ENCODE measurements at places on chromosomes 5 and 9.

GRCh38 chr9:71383308-71383940 lies 262.0 kb upstream of the TRPM3 start:
- no peak for DNase-seq

GRCh38 chr9:121725008-121725775 lies 73.8 kb downstream of the DAB2IP start:
- no peak for DNase-seq

GRCh38 chr5:157107508-157107907 lies 1.3 kb downstream of the HAVCR2 start:
- DNase-seq: no peak

DNA sequence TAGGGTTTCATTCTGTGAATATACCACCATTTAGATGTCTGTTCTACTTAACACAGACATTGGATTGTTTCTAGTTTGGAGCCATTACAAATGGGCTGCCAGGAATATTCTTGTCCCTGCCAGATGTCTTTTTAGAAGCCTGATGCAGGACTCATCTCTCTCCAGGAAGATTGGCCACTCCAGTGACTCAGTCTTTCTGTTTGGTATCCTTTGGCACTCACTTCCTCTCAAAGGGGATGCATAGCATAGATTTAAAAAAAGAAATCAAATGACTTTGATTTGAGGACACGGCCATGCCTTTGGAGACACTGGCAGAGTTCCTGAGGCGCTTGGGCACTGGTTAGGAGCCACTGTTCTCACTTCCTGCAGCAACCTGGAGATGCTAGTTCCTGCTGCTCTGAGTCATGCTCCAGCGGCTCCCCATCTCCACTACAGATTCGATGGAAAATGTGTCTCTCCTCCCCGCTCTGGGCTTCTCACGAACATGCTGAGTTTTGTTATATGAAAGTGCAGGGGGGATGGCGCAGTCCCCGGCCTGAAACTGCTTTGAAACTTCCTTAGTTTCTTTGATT lies 3.5 kb upstream of the ZNF366 start:
- no peak for DNase-seq

DNA sequence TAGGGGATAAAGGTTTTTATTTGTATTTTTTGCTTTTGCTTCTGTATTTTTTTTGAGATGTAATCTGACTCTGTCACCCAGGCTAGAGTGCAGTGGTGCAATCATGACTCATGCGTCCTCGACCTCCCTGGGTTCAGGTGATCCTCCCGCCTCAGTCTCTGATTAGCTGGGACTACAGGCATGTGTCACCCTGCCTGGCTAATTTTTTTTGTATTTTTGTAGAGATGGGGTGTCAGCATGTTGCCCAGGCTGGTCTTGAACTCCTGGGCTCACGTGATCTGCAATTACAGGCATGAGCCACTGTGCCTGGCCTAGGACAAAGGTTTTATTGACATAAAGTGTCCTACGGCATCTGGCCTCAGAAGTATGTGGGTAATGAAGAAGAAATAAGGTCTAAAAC lies 297.1 kb upstream of the C9orf72 start:
- DNase-seq: no peak

DNA sequence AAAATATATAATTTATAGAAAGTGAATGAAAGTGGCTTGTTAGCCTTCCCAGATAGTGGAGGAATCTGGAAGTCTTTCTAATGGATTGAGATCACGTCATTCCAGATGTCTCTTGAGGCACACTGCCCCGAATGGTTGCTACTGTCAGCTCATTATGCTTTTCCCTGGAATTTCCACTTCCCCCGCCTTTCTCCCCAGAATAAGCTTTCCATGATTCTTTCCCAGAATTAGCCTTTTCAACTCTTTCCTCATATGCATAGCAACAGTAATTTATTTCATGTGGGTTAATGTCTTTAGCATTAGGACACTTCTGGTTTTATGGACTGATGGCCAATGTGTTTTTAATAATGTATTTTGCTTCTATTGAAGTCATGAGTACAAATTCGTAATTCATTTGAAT lies 81.5 kb downstream of the PALM2AKAP2 start:
- DNase-seq: no peak

DNA sequence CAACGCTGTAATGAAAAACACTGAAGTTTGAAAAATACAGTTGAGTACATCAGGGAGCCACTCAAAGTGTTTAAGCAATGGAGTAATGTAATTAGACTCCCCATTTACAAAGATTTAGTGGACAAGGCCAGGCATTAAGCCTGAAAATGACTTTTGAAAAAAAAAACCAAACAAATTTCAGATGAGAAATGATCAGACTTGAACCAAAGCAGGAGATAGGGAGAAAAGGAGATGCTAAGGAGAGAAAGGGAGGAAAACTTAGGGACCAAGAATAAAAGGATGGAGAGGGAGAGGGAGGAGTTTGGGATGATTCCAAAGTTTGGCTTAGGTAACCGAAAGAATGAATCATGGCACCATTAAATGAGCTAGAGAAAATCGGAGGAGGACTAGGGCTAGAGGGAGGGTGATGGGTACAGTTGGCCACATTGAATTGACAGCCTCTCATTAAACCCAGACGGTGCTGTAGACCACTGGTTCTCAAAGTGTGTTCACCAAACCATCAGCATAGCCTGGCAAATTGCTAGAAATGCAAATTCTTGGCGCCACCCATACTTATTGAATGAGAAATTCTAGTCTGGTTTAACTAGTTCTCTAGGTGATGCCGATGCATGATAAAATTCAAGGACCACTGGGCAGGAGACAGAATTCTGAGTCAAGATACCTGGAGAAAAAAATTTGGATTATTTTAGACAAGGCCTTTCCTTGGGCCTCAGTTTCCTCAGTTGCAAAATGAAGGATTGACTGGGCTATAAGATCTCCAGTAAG lies 6.2 kb upstream of the CPEB4 start:
- no peak for DNase-seq

- no peak for DNase-seq
These were observed 9.9 kb upstream of the PCDHB2 start for GRCh38 chr5:141084487-141084989.

Data from cortex of kidney (tissue), 1 donor.